HTR-8/SVneo (cell line): ENCODE measurements at places on chromosomes 16 and 17.

DNA sequence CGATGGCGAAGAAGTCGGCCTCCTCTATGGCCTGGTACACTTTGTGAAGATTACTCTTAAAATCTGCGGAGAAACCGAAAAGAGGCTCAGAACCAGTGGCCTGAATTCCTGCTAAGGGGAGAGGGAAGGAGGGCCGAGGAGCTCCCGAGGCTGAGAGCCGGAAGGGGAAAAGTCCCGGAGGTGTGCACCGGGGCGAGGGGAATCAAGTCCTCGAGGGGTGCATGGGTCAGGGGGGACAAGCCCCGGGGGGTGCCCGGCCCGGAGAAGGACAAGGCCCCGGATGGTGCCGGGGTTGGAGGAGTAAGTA lies 495 bp downstream of the PARN start:
- peak; percentile 10 for DNase-seq

- DNase-seq = no peak
These were observed 54.7 kb upstream of the FASN start for GRCh38 chr17:82152556-82153294.

GRCh38 chr16:30394592-30395154 lies 547 bp upstream of the ZNF48 start:
- DNase-seq = no peak

GRCh38 chr16:56625140-56625942 lies at the start of gene MT1E:
Gene MT1E, plus strand, starts transcription at chr16:56625781. Its CDS starts 71 bp downstream, at chr16:56625852.
- no peak for DNase-seq

- DNase-seq = no peak
These were observed 151.3 kb downstream of the C16orf78 start for GRCh38 chr16:49524947-49525315.

- DNase-seq = no peak
These were observed 14.2 kb downstream of the RNF112 start for GRCh38 chr17:19424934-19425868.

DNA sequence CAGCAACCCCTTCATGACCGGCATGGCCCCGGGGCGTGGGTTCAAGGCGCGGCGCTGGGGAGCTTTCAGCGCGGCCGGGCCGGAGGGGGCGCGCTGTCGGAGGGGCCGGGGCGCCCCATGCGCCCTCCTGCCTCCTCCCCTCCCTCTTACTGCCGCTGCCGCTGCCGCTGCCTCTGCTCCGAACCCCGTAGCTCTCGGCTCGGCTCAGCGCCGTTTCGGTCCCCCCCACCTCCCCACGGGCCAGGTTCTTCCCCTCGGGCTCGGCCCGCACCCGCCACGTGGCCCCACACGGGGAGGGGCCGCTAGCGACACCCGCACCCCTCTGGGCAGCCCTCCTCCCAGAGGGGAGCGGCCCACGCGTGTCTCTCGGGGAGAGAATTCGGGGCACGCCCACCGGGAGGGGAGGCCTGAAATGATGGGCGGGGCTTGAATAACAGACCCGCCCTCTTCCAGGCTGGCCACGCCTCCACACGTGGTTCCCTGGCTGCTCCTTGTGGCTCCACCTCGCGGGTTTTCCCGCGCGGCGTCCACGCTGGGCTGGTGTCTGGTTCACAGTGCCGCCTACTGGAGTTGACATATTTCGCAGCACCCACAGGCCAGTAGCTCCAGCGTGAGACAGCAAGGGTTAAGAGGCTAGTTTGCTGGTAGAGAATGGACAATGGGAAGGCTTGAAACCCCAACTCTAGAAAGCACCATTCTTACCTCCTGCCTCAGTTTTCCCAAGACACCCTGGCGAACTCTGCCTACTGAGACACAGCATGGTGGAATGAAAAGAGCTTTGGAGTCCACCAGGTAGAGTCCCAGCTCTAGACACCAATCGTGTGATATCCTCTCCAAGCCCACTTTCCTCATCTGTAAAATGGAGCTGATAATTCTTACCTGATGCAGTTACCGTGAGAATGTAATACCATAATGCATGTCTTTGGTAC lies at the start of gene KCNH4:
Gene KCNH4 (minus strand): TSS at position 221 of the 929 bp plus-strand sequence. CDS start 197 bp downstream, at position 24.
- DNase-seq = peak; percentile 65
